ENCODE measurements at places on chromosomes 12 and 14. TPM values are rescaled to one million over a fixed set of nuclear protein-coding genes. Genes with fewer than 3 reads are reported as not detected.
A peak's percentile ranks its signal among the peaks of the same experiment; 100 is the strongest.

DNA sequence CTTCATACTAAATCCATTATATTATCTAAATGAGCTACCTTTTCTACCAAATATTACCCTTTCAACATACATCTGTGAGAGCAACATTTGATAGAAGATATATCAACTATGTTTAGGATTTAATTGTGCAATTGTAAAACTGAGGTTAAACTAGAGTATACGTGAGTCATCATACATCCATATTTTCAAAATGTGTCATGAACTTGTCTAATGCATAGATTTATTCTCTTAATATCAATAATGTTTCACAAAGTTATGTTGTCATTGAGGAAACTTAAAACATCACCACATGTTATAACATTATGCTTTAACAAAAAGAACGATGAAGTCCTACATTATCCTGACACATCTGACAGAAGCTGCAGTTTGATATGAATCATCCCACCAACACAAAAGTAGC, 645.5 kb upstream of the NOVA1 start:
- no peak for DNase-seq

GRCh38 chr12:5246196-5246595, 185.7 kb upstream of the NTF3 start:
- DNase-seq: no peak

GRCh38 chr12:51222461-51222860, 4.6 kb upstream of the POU6F1 start:
- no peak for DNase-seq

- peak; percentile 44 for DNase-seq
Observed at GRCh38 chr12:79883216-79883615, 51.7 kb downstream of the PPP1R12A start.

DNA sequence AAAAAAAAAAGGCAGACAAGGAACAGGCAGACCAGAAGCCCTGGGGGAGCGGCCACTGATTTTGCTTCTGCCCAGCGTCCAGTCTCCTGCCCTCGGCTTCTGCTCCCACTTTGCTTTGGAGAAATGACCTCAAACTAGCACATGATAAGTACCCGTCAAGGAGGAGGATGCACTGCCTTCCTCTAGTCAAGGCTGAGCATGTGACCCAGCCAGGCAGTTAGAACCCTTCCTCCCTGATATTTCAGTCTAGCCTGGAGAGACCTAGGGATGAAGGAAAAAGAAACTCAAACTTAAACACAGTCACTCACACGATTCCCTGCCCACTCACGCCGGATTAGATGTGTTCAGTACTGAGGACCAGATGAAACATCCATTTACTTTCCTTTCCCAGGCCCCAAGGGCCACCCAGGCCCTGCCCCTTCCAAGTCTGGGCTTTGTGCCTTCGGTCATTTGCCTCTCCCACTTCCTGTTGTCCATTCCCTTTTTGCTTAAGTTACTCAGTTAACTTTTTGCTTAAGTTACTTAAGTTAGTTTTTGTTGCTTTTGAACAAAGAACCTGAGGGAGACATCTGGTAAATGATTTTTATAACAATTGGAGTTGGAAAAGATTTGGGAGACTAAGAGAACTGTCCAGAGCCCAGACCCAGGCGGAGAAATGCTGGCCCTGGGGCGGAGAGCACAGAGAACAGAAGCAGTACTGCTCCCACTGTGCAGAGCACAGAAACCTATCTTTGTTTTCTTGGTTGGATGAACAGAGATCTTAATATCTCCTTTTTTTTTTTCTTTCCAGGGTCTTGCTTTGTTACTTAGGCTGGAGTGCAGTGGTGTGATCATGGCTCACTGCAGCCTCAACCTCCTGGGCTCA, 23.0 kb upstream of the TTC7B start:
- DNase-seq: peak; percentile 43

GRCh38 chr14:60058087-60058486, 33.6 kb upstream of the PCNX4 start:
- DNase-seq: no peak

DNA sequence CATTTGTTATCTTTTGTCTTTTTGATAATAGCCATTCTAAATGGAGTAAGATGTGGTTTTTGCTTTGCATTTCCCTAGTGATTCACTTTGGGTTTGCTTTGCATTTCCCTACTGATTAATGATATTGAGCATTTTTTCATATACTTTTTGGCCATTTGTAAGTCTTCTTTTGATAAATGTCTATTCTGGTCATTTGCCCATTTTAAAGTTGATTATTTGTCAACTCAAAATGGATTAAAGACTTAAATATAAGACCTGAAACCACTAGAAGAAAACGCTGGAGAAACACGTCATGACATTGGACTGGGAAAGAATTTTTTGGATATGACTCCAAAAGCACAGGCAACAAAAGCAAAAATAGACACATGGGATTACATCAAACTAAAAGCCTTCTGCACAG, 148.0 kb downstream of the APAF1 start:
- no peak for DNase-seq

GRCh38 chr12:27502021-27502435, 22.0 kb upstream of the PPFIBP1 start:
- no peak for DNase-seq

- DNase-seq: no peak
Observed at GRCh38 chr12:109900752-109901580, 892 bp downstream of the TCHP start.

- no peak for DNase-seq
Observed at GRCh38 chr12:19048943-19049342, 80.6 kb upstream of the PLEKHA5 start.

GRCh38 chr12:110141389-110141788, 17.2 kb downstream of the IFT81 start:
- peak; percentile 27 for DNase-seq

- no peak for DNase-seq
Observed at GRCh38 chr14:70886421-70887206, 20.6 kb upstream of the PCNX1 start.

DNA sequence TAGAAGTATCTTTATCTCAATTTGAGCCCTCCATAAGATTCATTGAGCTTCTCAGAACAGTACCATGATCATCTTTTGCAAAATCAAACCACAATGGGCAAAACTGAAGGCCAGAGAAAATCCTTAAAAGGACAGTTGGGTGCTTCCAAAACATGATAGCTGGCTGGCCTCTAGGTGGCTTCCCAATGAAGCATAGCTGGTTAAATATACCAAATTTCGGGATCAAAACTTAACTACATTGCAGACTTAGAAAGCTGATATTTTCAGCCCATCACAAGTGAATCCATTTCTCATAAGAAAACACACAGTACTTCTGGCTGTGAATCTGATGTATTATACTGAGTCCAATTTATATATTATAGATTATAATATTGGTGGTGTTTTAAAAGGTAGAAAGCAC, 15.3 kb upstream of the PIK3C2G start:
- DNase-seq: peak; percentile 2

The CSAD gene
- 5.2 TPM for total RNA-seq

The PLBD1 gene
- 0.06 TPM for total RNA-seq

The ALDH2 gene
- total RNA-seq: 5.8 TPM

The OR4E2 gene
- total RNA-seq: not detected

The TAS2R9 gene
- not detected for total RNA-seq

The MMP19 gene
- 24.9 TPM for total RNA-seq

The NPFF gene
- not detected for total RNA-seq

All from LHCN-M2 (cell line).